Upper lobe of right lung (tissue), 1 donor: ENCODE measurements at places on chromosomes 16 and 17. TPM values are rescaled to one million over a fixed set of nuclear protein-coding genes. Genes with fewer than 3 reads are reported as not detected.

DNA sequence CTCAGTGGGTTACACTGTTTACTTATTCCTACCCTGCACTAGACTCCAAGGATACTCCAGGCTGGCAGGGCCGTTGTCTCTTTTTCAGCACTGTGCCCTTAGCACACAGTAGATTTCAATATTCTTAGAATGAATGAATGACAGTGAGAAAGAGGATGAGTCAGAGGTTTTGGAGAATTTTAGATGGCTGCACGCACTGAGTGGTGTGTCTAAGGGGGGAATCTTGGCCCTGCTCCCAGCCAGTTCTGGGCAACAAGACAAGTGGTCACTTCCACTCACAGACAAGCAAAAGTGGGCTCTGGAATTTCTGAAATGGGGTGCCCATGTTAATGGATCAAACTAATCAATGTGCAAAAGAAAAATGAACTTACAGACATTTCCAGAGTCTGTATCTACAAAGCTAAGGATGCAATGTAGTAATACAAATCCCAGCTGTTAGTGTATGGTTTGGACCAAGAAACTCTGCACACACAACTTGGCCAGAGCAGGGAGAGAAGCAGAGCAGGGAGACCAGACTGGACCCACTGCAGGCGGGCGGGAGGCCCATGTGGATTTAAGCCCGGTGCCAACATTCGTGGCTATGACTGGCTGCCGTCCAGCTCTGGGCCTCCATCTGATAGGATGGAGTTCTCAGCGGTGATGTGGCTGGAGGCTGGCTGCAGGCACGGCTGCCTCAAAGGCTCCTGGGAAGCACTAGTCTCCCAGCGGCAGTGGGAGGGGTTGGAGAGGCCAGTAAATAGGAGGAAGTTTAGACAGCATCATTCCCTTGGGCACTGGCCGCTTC lies 95.6 kb upstream of the CDYL2 start:
- DNase-seq: peak; percentile 79
- H3K27ac ChIP-seq: peak overlapping the region; percentile 44
- H3K27me3 ChIP-seq: no peaks in the 10 kb centered on the region
- no peak overlapping the region for H3K4me3 ChIP-seq

DNA sequence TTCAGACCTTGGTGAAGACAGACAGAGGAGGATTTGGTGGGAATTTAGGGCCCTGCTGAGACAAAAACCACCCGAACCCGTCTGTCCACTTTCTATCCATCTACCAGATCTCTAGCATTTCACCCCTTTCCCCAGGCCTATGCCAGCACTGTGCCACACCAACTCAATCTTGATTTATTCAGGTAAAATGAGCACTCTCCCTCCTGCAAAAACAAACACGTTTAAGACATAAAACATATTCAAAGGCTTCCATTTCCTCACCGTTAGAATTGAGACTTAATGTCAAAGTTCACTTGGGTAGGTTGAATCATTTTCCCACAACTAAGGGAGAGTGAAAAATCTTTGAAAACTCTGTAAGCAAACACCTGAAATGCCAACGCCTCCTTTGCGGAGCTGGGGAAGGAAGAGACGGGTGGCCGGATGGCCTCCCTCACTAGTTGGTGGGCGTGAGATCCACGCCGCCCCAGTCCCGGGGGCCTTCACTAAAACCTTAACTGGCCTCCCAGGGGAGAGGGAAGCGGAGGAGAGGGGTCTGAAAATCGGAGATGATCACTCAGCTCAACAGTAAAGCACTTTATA lies 862 bp downstream of the DCAKD start:
- peak overlapping the region; percentile 95 for H3K27ac ChIP-seq
- H3K4me3 ChIP-seq: peak overlapping the region; percentile 77

GRCh38 chr17:47707056-47707804 lies 13.3 kb downstream of the TBKBP1 start:
- DNase-seq: peak; percentile 28
- peaks cover 23% of the 10 kb centered on the region for H3K4me1 ChIP-seq
- H3K27me3 ChIP-seq: no peaks in the 10 kb centered on the region
- H3K27ac ChIP-seq: no peak overlapping the region
- H3K4me3 ChIP-seq: no peak overlapping the region
- no peaks in the 10 kb centered on the region for H3K36me3 ChIP-seq

ABI3 gene
- 31.5 TPM for total RNA-seq

DNA sequence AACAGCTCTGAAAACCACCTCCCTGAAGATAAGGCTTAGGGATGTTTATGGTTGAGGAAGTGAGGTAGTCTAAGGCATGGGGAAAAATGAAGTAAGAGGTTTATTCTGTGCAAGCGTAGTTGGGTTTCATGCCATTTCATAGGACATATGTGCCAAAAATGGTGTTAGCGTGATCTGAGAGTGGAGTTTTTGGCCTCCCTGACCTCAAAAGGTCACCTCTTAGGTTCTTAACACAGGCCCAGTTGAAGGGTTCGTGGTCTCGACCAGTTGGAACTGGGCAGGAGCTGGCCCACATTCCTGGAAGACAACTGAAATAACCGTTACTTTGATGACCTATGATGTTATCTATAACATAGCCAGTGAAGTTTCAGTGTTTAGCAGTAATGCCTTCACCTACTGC lies 57.0 kb downstream of the MRTFB start:
- H3K4me3 ChIP-seq: no peak overlapping the region
- H3K27ac ChIP-seq: no peak overlapping the region
- no peak for DNase-seq
- no peaks in the 10 kb centered on the region for H3K4me1 ChIP-seq
- no peaks in the 10 kb centered on the region for H3K36me3 ChIP-seq
- H3K27me3 ChIP-seq: no peaks in the 10 kb centered on the region

DNA sequence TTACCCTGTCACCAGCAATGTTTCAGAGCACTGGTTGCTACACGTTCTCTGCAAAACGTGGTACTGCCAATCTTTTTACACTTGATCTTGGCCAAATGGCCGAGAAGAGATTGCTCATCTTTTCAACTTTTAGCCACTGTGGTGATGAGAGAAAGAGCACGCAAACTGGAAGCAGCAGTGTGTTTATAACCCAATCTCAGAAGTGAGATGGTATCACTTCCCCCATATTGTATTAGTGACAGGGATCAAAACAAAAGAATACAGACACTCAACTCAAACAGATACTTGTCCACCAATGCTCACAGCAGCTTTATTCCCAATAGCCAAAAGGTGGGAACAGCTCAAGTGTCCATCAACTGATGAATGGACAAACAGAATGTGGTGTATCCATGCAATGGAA lies 72.1 kb upstream of the FA2H start:
- no peak overlapping the region for H3K27ac ChIP-seq
- no peaks in the 10 kb centered on the region for H3K27me3 ChIP-seq
- no peaks in the 10 kb centered on the region for H3K36me3 ChIP-seq
- H3K4me1 ChIP-seq: no peaks in the 10 kb centered on the region
- DNase-seq: no peak
- no peak overlapping the region for H3K4me3 ChIP-seq

- DNase-seq: peak; percentile 33
- peak overlapping the region; percentile 45 for H3K27ac ChIP-seq
- peaks cover 39% of the 10 kb centered on the region for H3K4me1 ChIP-seq
- H3K36me3 ChIP-seq: no peaks in the 10 kb centered on the region
Observed at GRCh38 chr16:81553814-81554675, 109.4 kb downstream of the CMIP start.

C16orf54 gene
- 7.3 TPM for total RNA-seq

DNA sequence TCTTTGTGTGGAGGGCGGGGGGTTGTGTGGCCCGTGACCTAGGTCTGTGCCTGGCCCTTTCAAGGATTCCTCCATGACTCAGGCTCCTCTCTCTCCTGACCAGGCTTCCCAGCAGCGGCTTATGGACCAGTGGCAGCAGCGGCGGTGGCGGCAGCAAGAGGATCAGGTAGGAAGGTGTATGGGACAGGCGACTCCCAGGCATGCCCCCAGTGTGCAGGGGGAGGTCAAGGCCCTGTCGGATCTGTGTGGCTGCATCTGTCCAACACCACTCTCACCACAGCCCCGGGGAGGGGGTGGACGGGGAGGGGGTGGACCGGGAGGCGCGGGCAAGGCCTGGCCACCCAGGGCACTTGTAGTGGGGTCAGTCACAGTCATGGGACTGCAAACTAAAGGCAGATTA lies 93.1 kb downstream of the CCDC182 start:
- no peak overlapping the region for H3K4me3 ChIP-seq
- H3K36me3 ChIP-seq: no peaks in the 10 kb centered on the region
- no peak overlapping the region for H3K27ac ChIP-seq
- no peaks in the 10 kb centered on the region for H3K27me3 ChIP-seq

GRCh38 chr17:74455821-74456220 lies 10.6 kb upstream of the CD300A start:
- H3K4me1 ChIP-seq: peaks cover 31% of the 10 kb centered on the region
- no peaks in the 10 kb centered on the region for H3K27me3 ChIP-seq
- no peaks in the 10 kb centered on the region for H3K36me3 ChIP-seq
- H3K27ac ChIP-seq: no peak overlapping the region
- no peak overlapping the region for H3K4me3 ChIP-seq
- no peak for DNase-seq

DNA sequence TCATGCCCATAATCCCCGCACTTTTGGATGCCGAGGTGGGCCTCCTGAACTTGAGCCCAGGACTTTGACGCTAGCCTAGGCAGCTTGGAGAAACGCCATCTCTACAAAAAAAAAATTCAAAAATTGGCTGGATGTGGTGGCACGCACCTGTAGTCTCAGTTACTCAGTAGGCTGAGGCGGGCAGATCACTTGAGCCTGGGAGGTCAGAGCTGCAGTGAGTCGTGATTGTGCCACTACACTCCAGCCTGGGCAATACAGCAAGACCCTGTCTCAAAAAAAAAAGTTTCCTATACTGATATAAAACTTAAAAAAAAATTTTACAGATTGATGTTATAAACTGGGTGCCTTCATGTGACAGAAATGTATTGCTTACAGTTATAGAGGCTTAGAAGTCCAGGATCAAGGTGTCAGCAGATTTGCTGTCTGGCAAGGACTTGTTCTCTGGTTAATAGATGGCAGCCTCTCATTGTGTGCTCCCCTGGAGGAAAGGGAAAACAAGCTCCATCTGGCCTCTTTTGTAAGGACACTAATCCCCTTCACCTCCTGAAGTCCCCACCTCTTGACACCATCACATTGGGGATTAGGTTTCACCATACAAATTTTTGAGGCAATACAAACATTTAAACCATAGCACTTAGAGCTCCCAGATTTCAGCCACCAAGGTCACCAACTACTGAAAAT lies 8.5 kb upstream of the CES3 start:
- H3K36me3 ChIP-seq: no peaks in the 10 kb centered on the region
- H3K27ac ChIP-seq: no peak overlapping the region
- no peak overlapping the region for H3K4me3 ChIP-seq
- H3K27me3 ChIP-seq: peaks cover 20% of the 10 kb centered on the region
- no peak for DNase-seq

DNA sequence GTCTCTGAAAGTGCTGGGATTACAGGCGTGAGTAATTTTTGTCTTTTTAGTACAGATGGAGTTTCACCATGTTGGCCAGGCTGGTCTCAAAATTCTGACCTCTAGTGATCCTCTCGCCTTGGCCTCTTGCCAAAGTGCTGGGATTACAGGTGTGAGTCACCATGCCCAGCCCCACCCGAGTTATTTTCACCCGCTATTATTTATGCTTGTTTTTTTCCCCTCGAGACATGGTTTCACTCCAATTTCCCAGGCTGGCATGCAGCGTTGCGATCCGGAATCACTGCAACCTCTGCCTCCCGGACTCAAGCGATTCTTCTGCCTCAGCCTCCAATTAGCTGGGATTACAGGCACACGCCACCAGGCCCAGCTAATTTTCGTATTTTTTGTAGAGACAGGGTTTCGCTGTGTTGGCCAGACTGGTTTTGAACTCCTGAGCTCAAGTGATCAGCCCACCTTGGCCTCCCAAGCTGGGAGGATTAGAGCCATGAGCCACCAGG lies 9.2 kb downstream of the RPL23 start:
- DNase-seq: no peak
- no peak overlapping the region for H3K27ac ChIP-seq
- no peaks in the 10 kb centered on the region for H3K27me3 ChIP-seq
- peaks cover 27% of the 10 kb centered on the region for H3K36me3 ChIP-seq
- H3K4me1 ChIP-seq: no peaks in the 10 kb centered on the region

DNA sequence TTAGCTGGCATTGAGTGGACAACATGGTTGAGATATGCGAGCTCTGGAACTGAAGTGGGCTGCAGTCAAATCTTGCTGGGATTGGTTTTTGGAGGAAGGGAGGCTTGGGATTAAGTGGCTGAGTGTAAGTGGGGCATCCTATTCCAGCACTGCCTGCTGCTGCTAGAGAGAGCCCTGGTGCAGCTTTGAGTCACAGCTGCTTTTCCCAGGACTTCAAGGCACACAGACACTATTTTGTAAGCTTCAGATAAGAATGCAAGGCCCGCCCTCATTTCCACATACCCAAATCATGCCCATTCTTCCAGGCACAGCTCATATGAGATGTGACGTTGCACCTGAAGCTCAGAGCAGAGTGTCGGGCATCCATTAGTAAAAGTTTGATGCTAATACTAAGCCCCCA lies 10.2 kb upstream of the MAF start:
- DNase-seq: no peak
- no peak overlapping the region for H3K27ac ChIP-seq
- H3K27me3 ChIP-seq: no peaks in the 10 kb centered on the region
- H3K4me1 ChIP-seq: peaks cover 3% of the 10 kb centered on the region
- no peak overlapping the region for H3K4me3 ChIP-seq

DNA sequence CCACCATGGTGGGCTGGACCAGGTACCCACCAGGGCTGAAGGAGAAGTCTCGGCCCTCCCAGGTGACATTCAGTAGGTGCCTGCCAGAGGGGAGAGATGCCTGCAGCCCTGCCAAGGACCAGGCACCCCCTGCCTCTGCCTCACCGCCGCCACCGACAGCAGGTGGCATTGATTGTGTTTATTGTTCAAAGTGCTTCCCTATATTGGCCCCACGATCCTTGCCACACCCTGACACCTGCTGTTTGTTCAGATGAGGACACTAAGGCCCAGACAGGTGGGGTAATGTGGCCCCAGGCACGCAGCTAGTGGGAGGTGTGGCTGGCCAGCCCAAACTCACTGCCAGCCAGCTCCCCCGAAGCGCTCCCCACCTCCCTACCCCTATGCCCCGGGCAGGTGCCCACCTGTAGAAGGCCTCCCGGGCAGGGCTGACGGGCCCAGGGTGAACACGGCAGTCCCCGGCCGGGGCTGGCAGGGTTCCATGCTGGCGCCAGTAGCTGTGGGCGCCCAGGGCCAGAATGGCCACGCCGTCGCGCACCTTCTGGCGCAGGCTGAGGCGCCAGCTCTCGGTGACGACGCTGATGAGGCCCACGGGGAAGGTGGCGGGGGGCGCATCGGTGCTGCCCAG lies 8.0 kb downstream of the GRIN2C start:
- no peak for DNase-seq
- H3K27me3 ChIP-seq: peaks cover 52% of the 10 kb centered on the region
- H3K4me3 ChIP-seq: no peak overlapping the region
- no peak overlapping the region for H3K27ac ChIP-seq
- peaks cover 11% of the 10 kb centered on the region for H3K4me1 ChIP-seq

KRTAP9-4 gene
- not detected for total RNA-seq

- H3K27ac ChIP-seq: peak overlapping the region; percentile 77
- peak overlapping the region; percentile 83 for H3K4me3 ChIP-seq
- no peak for DNase-seq
- H3K36me3 ChIP-seq: no peaks in the 10 kb centered on the region
- peaks cover 30% of the 10 kb centered on the region for H3K4me1 ChIP-seq
- peaks cover 7% of the 10 kb centered on the region for H3K27me3 ChIP-seq
Observed at GRCh38 chr16:90023078-90023447, 3.8 kb upstream of the DBNDD1 start.
